NB4 (cell line): ENCODE measurements at places on chromosomes 1 and 21.
A peak's percentile ranks its signal among the peaks of the same experiment; 100 is the strongest.

GRCh38 chr1:220694866-220695382 is 4.8 kb downstream of the C1orf115 start:
- no peak for DNase-seq

DNA sequence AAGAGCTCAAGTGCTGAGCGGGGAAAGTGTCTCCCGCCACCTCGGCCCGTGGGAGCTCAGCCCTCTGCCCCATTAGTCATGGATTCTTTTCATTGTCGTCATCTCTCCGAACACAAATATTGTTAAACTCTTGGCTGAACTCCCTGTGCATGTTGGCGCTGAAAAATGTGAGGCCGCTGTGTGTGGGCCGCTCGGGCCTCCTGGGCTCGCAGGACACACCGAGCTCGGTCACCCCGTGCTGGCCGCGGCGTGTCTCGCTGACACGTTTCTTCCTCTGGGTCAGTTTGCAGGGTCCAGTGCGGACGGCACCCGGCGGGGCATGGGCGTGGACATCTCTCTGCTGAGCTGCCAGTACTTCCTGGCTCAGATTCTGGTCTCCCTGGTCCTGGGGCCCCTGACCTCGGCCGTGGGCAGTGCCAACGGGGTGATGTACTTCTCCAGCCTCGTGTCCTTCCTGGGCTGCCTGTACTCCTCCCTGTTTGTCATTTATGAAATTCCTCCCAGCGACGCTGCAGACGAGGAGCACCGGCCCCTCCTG is 25.6 kb downstream of the SLC45A1 start:
- no peak for DNase-seq

DNA sequence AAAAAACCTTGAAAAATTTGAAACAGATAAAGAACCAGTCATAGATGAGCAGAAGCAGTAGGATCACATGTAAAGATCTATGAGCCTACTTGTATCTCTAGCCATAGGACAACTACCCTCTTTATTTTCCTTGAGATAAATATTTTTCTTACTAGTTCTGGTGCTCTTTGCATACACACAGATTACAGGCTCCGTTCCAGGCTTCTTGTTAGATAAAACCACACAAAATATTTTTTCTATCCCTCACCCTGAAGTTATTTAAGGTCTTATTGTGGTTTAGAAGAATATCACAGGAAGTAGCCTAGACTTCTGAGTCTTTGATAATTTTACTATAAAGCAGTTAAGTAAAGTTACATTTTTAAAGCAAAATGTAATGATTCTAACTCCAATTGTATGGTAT is 512.2 kb downstream of the NEGR1 start:
- no peak for DNase-seq

DNA sequence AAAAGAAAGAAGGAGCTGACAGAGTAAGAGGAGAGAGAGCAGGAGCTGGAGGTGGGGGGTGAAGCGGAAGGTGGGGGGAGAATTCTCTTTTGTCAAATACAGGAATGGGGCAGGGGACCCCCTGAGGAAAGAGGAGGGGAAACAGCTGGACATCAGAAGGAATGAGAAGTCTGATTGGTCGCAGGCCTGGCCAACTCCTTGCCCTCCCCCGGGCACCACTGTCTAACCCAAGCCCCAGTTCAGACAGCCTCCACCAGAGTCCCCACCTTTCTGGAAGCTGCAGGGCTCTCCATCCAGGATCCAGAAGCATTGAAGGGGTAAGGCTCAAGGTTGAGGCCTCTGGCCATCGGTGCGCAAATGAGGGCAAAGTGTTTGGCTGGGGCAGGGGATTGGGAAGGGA is at the start of gene OPTC:
TSS of gene OPTC (plus strand) at position 253 of the 400 bp plus-strand sequence. CDS start 1,853 bp downstream, outside the sequence.
- no peak for DNase-seq

DNA sequence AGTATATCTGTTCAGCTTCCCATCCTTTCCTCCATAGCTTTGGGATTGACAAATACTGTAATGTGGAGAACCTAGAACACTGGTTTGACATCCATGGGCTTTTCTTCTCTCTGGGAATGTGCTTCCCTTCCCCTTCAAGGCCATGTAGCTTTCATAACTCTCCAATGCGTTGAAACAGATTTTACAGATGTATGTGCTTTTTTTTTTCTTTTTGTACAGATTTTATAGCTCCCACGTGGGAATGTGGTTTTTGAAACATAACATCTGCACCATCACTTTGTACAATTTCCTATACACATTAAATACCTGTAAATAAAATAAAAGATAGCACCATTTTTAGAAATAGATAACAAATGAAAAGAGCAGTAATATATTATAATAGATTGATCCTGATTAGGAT is 138.5 kb upstream of the TMPRSS15 start:
- DNase-seq, result no peak

DNA sequence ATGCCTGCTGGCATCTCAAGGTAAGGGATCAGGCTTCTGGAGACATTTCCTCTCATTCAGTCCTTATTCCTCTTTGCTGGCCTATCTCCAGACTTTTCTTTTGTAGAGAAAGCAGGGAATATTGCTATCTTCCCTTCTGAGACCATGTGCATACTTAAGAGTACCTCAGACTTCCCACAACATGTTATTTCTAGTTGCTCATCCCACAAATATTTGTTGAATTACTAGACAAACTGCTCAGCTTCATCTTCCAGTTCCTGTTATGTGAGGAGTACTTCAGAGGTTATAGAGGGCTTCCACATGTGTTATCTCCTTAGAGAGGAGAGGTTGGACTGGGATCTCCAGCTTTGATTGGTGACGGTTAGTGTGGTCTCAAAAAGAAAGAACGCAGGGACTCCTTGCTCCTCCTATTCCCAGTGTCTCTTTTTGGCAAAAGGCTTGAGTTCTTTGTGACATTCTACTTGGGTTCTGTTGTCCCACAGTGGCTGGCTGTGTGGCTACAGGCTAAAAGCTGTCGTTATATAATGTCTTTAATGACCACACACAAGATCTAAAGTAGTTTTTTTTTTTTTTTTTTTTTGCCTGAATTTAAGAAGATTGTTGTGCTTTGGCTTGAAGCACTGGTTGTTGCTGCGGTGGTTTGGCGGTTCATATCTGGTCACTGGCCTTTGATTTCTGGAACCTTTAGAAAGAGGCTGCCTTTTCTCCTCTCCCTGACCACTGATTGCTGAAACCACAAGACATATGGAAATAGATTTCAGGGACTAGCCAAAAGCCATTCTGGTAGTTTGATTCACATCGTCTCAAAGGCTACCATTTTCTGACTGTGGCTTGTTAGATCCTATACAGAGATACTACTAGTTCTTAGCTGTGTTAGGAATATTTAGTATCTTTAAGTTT is 78.7 kb downstream of the FGGY start:
- no peak for DNase-seq

DNA sequence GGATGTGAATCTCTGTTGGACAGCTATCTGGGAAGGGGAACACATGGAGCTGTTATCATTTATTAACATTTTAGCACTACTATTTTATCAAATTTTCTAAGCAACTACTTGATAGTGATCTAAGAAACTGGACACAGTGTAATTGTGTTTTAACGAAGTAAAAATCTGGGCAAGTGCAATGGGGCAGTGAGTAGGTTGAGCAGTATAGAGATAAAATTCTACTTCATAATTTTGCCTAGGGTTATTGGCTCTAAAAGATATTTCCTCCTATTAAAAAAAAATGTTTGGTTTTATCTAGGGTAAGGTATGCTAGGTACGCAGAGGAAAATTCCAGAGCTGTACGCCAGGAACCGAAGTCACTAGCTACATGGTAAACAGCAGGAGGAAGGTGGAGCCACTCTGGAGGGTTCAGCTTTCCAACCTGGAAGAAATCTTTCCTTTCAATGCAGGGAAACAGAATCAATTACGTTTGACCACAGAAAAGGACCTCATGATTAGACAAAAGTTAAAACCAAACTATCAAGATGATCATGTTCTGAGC is 43.3 kb downstream of the BCAR3 start:
- no peak for DNase-seq

- no peak for DNase-seq
Observed at GRCh38 chr1:230690101-230690500, 23.8 kb downstream of the AGT start.

GRCh38 chr1:93616996-93617669 is 64.5 kb downstream of the BCAR3 start:
- DNase-seq, result no peak

DNA sequence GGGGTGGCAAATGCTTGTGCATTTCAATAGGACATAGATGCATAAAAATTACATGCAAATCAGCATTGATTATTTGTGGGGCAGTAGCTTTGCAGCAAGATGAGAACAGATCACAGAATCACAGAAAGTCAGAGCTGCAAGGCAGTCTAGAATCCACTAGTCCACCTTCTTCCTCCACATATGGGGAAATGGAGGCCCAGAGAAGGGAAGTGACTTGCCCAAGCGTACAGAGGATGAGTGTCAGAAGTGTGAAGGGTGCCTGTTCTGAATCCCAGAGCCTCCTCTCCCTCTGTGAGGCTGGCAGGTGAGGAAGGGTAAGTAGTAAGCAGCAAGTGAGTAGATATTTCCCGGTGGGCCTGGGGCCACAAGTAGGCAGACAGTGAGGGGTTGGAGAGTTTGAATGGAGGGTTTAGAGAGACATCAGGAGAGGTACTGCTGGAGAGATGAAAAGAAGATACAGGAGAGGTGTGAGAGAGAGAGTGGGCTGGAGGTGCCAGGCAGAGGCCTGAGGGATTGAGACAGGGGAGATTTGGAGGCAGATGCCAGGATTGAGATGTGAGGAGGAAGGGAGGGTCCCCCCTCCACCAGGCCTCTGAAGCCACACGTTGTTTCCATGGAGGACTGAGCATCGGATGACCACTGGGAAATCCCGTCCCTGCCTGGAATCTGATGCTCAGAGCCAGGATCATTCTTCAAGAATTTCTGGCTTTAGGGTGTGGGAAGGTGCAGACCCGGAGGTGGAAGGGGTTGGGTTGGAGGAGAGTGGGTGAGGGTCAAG is 4.8 kb upstream of the MYOG start:
- DNase-seq, result no peak

DNA sequence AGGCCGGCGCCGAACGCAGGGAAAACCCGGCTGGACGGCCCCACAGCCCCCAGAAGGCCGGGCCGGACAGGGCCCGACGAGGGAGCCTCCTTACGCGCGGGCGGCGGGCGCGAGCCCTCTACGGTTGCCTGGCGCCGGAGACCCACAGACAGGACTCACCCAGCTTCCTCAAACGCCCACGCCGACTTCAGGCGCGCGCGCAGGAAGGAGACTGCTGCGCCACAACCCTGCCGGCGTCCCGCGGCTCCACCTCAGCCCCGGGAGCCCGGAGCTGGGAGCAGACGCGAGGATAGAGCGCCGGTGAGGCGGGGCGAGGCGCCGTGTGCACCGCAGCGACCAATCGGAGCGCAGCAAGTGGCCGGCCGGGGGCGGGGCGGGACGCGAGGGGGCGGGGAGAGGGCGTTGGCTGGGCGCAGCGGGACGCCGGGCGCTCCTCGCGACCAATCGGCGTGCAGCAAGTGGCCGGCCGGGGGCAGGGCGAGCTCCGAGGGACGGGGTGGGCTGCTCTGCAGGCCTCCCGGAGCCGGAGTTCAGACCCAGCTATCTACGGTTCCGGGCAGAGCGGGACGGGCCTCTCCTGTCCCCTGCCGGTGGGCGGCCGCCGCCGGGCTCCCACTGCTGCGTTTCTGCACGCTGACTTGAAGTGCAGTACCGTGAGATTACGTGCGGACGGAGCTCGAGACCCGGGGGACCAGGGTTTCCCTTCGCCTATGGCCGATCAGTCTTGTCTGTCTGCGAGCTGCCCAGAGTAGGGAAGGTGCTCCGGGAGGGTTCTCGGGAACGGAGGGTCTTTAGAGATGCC is at the start of gene TMEM50B:
TSS of gene TMEM50B (minus strand) at position 296 of the 802 bp plus-strand sequence. CDS start 11,089 bp downstream, outside the sequence.
- DNase-seq, result peak; percentile 97

- DNase-seq, result no peak
Observed at GRCh38 chr1:147086129-147086528, 86.1 kb downstream of the PRKAB2 start.

- no peak for DNase-seq
Observed at GRCh38 chr1:9751971-9752370, 71.8 kb downstream of the CLSTN1 start.

DNA sequence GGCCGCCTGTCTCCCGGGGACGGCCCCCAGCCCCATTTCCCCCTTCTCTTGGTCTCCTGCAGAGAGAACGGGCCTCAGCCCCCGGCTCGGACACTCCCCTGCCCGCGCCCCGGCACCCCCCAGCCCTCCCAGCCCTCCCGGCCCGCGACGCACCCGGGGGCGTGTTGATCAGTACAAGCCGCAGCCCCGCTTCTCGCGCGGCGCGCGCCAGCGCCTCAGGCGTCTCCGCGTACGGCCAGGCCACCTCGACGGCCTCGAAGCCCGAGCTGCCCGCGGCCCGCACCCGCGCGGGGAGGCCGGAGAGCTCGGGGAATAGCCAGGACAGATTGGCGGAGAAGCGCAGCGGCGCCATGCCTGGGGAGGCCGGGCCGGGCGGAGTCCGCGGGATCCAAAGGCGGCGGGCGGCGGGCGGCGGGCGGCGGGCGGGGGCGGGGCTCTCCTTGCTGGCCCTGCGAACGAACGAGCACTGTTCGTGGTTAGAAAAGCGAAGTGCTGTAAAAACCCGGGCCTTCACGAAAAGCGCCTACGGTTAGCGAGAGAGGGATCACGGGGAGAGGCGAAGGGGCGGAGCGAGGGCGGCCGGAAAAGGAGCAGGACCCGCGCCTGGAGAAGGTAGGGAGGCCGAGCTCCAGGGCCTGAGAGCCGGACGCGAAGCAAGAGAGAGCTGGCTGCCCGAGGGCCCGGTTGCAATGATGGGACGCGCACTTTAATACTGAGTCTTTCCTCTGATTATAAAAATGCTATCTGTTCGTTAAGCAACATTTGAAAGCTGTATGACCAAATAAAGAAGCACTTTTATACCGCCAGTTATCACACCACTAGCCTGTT is at the start of gene HYI:
TSS of gene HYI (minus strand) at position 490 of the 828 bp plus-strand sequence. CDS start at position 352, 138 bp downstream.
- DNase-seq, result peak; percentile 86

GRCh38 chr1:114061121-114061830 is 82.0 kb downstream of the OLFML3 start:
- no peak for DNase-seq

GRCh38 chr21:41675574-41675973 is 91.3 kb downstream of the RIPK4 start:
- DNase-seq, result no peak

DNA sequence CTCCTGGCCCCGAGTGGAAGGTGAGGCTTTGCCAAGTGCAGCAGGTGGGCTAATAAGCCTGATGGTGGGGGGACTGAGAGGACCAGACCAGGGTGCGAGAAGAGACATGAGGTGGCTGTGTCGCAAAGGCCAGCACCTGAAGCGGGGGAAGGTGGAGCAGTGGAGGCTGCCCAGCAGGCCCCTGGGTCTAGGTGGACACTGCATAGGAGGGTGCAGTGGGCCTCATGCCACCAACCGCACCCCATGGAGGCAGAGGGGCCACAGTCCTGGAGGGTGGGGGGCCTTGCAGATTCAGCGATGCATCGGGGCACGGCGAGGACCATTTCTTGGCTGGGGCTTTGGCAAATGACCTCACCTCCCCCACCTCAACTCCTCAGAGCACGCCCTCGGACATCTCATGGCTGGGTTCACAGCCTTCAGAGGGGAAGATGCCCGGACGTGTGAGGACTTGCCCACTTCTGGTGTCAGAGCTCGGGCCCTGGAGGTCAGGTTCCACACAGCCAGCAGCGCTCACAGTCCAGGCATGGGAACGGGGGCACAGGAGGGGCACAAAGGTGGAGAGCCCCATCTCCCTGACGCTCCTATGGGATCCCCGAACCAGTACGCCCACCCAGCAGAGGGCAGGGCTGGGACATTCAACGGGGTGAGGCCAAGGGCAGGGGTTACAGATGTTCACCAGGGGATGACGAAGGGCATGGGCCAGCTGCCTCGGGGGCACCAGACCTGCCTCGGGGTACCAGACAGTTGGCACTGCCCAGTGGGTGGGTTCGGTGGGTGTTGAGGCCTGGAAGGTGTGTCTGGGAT is 35.4 kb downstream of the UBE2G2 start:
- no peak for DNase-seq

- DNase-seq, result no peak
Observed at GRCh38 chr1:5424802-5425703, 567.2 kb downstream of the NPHP4 start.

- DNase-seq, result no peak
Observed at GRCh38 chr1:176118985-176119384, 88.1 kb downstream of the COP1 start.
